Thymus (tissue), 14 donors: ENCODE measurements at places on chromosomes 1 and 21.

DNA sequence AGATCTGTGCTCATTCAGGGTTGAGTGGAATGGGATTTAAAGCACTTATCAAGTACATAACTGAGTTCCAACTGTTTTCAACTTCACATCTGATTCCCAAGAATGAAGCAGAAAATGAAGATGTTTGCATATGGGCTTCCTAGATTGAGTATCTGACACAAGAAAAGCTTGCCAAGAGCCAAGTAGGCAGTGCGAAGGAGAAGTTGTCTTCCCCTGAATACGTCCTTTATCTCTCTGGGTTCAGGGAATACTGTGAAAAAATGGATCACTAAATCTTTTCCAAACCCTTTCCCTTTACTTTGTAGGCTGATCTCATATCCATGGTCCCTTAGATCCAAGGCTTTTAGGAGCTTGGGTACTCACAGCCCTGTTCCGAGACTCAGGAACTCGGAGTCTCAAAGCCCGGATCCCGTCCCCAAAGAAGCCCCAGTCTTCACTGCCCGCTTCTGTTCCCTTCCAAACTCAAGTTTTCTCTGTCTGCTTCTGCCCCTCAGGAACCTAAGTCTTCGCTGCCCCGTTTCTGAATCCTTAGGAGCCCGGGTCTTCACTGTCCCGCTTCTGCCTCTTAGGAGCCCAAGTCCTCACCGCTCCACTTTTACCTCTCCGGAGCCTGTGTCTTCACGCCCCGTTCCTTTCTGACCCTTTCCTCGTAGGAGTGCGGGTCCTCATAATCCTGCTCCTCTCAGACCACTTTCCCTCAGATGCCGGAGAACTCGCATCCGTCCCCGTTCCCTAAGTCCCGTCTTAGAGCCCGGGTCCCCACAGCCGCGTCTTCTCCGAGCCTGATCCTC, 616 bp downstream of the TAF12 start:
- peaks cover 23% of the 10 kb centered on the region for H3K4me1 ChIP-seq
- peak overlapping the region; percentile 96 for H3K27ac ChIP-seq
- H3K27me3 ChIP-seq = no peaks in the 10 kb centered on the region
- H3K4me3 ChIP-seq = peak overlapping the region; percentile 70
- H3K36me3 ChIP-seq = no peaks in the 10 kb centered on the region
- DNase-seq = peak; percentile 16

- H3K36me3 ChIP-seq = no peaks in the 10 kb centered on the region
- H3K27ac ChIP-seq = no peak overlapping the region
- peak; percentile 38 for DNase-seq
- no peaks in the 10 kb centered on the region for H3K4me1 ChIP-seq
- no peak overlapping the region for H3K4me3 ChIP-seq
Observed at GRCh38 chr1:89552471-89553081, 27.9 kb downstream of the LRRC8B start.

- no peak for DNase-seq
- no peaks in the 10 kb centered on the region for H3K4me1 ChIP-seq
- no peak overlapping the region for H3K27ac ChIP-seq
- H3K36me3 ChIP-seq = no peaks in the 10 kb centered on the region
- no peak overlapping the region for H3K4me3 ChIP-seq
- H3K27me3 ChIP-seq = no peaks in the 10 kb centered on the region
Observed at GRCh38 chr1:111097356-111098099, 42.4 kb downstream of the DRAM2 start.

DNA sequence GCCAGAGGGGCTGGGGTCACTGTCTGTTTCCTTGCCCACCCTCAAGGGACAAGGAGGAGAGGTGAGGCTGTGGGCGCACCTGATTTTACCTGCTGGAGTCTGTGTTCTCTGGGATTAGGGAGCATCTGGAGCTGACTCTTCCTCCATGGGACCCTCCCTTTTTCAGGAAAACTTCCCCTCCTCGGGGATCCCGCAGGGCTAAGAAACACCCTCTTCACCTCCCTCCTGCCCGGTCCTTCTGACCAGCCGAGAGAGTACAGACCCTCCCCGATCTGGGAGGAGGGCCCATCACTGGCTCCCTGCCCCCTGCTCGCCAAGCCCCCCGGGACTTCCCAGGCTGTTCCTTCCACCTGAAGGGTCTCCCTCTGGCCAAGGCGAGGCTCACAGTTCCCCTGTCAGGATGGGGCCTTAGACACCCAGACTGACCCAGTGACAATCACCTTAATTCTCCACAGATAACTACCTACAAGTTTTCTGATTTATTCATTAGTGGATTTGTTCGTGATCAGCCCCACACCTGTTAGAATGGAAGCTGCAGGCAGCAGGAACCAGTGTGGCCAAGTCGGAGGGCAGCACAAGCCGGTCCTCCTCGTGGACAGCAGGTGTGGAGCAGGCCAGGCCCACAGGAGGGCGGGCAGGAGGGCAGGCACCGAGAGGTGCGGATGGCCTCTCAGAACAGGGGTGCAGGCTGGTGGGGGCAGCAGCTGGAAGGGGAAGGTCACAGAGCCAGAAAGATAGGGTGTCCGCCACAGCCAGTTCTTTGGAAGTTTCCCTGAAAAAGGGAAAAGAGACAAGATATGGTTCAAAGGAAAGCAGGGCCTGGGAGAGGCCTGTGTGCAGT, 15.9 kb upstream of the SAMD11 start:
- no peak overlapping the region for H3K4me3 ChIP-seq
- no peaks in the 10 kb centered on the region for H3K36me3 ChIP-seq
- no peak for DNase-seq
- H3K27me3 ChIP-seq = peaks cover 77% of the 10 kb centered on the region
- no peak overlapping the region for H3K27ac ChIP-seq

DNA sequence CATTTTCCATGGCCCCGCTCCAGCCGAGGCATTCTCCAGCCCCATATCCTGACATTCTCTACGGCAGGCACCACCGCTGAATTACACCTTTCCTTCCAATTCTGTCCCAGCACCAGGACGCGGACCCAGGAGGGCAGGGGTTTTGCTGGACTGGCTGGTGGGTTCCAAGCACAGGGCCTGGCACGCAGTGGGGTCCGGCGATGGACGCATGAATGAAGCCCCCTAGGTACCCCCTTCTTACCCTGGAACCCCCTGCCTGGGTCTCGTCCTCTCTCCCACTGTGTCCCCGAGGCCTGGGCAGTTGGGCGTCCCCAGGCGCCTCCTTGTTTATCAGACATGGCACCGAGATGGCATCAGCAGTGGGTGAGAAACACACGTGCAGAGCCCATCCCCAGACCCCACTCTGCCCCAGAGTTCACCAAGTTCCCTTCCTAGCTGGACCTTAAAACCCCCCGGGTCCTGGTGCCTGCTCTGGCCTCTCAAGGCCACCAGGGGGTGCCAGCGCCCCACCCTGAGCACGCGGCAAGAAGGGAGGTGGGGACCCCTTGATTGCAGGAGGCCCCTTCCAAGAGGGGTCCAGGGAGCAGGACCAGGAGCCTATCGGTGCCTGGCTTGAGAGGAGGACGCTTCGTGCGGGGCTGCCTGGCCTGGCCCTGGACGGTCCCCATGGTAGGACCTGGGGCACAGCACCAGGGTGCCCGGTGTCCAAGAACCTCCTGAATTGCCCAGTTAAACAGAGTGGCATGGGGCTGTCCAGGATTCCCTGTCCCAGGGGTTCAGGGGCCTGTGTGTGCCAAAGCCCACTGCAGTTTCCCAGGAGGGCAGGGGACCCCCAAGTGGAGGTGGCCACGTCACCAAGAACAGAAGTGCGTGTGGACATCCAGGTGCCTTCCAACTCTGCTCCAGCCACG, 46.1 kb downstream of the MEGF6 start:
- H3K4me3 ChIP-seq = no peak overlapping the region
- peak; percentile 30 for DNase-seq
- H3K36me3 ChIP-seq = no peaks in the 10 kb centered on the region
- H3K27ac ChIP-seq = no peak overlapping the region
- H3K4me1 ChIP-seq = peaks cover 11% of the 10 kb centered on the region
- no peaks in the 10 kb centered on the region for H3K27me3 ChIP-seq

GRCh38 chr1:208935517-208936187, 647.9 kb upstream of the CAMK1G start:
- no peaks in the 10 kb centered on the region for H3K27me3 ChIP-seq
- no peak overlapping the region for H3K27ac ChIP-seq
- H3K4me1 ChIP-seq = no peaks in the 10 kb centered on the region
- no peaks in the 10 kb centered on the region for H3K36me3 ChIP-seq

- no peak overlapping the region for H3K4me3 ChIP-seq
- no peaks in the 10 kb centered on the region for H3K36me3 ChIP-seq
- H3K27ac ChIP-seq = no peak overlapping the region
- H3K27me3 ChIP-seq = no peaks in the 10 kb centered on the region
- H3K4me1 ChIP-seq = no peaks in the 10 kb centered on the region
- DNase-seq = no peak
Observed at GRCh38 chr1:219099307-219099706, 74.4 kb upstream of the LYPLAL1 start.

DNA sequence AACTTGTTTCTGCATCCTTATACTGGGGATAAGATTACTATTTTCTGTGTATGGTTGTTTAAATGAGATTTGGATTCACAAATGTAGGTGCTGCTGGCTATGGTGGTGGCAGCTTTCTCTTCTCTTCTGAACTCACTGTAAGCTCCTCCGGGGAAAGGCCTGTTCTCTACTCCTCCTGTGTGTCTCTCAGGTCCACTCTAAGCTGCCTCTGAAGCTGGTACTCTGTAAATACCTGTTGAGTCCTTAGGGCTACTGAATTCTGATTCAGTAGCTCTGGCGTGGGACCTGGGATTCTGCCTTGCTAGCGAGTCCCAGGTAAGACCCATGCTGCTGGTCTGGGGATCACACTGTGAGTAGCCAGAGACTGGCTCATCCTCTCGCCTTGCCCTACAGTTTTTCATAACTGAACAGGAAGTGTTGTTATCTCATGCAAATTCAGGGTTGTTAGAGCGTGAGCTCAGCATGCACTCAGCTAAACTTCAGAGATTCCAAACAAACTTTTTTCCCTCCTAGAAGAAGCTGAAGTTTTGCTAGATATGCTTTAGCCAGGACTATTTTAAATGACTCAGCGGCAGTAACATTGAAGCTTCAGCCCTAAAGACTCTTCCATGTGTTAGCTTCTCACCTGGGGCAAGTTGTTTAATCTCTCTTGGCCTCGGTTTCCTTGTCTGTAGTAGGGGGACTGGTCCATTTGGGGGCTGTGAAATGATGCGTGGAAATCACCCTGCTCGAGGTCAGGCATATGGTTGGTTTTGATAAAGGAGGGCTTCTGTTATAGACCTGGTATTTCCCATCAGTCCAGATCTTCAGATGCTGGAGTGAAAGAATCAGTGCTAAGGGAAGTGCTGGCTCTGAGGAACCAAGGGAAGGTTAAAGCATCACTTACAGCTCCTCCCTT, 271.5 kb upstream of the TMEM51 start:
- no peaks in the 10 kb centered on the region for H3K4me1 ChIP-seq
- no peaks in the 10 kb centered on the region for H3K27me3 ChIP-seq
- H3K36me3 ChIP-seq = no peaks in the 10 kb centered on the region
- no peak for DNase-seq
- no peak overlapping the region for H3K4me3 ChIP-seq
- H3K27ac ChIP-seq = no peak overlapping the region

- no peak overlapping the region for H3K27ac ChIP-seq
- H3K4me1 ChIP-seq = peaks cover 34% of the 10 kb centered on the region
- no peak overlapping the region for H3K4me3 ChIP-seq
- H3K27me3 ChIP-seq = no peaks in the 10 kb centered on the region
- H3K36me3 ChIP-seq = no peaks in the 10 kb centered on the region
- no peak for DNase-seq
Observed at GRCh38 chr1:109527846-109528695, 11.6 kb upstream of the GPR61 start.

GRCh38 chr21:35303085-35303484, 254.0 kb upstream of the RUNX1 start:
- no peak overlapping the region for H3K4me3 ChIP-seq

DNA sequence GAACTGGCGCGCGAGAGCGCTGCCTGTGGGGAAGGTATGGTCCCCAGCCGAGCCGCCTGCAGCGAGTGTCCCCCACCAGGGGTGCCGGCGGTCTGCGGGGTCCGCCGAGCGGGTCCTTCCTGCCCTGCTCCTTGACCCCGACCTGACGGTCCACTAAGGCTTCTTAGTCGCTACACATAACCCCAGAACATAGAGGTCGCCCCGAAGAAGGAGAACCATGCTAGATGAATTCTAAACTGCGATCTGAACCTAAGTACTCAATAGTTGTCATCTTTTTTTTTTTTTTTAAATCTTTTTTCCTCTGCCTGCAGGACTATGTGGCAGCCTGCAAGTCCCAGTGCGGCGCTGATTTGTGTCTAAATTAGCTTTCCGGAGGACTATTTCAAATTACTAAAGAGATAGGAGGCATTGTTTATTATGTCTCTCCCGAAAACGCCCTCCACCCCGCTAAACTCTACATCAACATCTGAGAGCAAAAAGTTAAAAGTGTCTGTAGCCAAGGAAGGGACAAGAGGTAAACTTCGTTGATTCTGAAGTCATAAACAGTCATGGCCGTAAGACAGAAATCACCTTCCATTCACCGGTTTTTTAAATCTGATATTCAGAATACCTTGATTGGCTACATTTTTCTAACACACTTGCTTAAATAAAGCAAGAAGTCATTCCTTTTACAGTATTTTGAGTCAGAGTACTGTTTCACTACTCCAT, 476 bp downstream of the AXDND1 start:
- H3K27me3 ChIP-seq = no peaks in the 10 kb centered on the region
- no peak for DNase-seq
- H3K4me3 ChIP-seq = peak overlapping the region; percentile 62

DNA sequence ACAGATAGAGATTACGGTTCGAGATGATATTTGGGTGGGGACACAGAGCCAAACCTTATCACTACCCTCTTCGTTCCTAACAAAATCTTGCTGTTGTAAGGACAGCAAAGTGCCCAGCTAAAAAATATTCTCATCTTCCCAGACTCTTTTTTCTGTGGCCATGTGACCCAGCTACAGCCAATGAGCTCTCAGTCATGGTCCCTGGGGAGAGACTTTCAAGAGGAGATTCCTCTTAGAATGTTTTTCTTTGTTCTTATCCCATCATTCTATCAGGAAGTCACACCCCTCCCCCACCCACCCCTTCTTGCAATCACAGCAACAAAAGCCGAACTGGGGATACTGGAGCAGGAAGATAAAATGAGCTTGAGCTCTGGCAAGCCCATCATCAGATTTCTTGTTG, 247.1 kb downstream of the CHRM3 start:
- H3K4me1 ChIP-seq = no peaks in the 10 kb centered on the region
- no peak for DNase-seq
- H3K4me3 ChIP-seq = no peak overlapping the region
- no peaks in the 10 kb centered on the region for H3K27me3 ChIP-seq

DNA sequence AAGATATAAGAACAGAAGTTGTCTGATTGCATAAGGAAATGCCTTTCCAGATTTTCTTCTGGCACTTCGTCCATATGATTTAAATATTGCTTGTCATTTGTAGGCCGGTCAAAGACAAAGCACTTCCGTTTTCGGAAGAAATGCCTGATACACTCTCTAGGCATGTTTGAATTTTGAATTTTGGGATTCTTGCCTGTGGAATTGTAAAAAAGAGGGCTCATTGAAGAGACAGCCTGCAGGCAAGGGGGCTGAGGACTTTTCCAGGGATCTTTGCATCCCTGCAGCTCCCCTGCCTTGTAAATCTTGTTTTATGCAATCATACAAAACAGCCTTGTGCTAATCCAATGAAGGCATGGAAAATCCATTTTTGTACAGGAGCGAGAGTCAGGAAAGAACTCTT, 7.4 kb downstream of the GBP4 start:
- no peaks in the 10 kb centered on the region for H3K27me3 ChIP-seq
- DNase-seq = no peak
- H3K4me1 ChIP-seq = no peaks in the 10 kb centered on the region
- H3K27ac ChIP-seq = no peak overlapping the region
- no peaks in the 10 kb centered on the region for H3K36me3 ChIP-seq

GRCh38 chr1:31650161-31651088, 5.7 kb upstream of the PEF1 start:
- no peak overlapping the region for H3K4me3 ChIP-seq
- no peak for DNase-seq
- no peaks in the 10 kb centered on the region for H3K36me3 ChIP-seq
- peak overlapping the region; percentile 58 for H3K27ac ChIP-seq
- H3K27me3 ChIP-seq = no peaks in the 10 kb centered on the region
- H3K4me1 ChIP-seq = peaks cover 25% of the 10 kb centered on the region
